ENCODE measurements at places on chromosomes 4 and X.
A peak's percentile ranks its signal among the peaks of the same experiment; 100 is the strongest.

GRCh38 chr4:53453385-53453784 lies 75.9 kb downstream of the FIP1L1 start:
- DNase-seq: no peak

GRCh38 chr4:176837169-176837895 lies 44.6 kb upstream of the VEGFC start:
- no peak for DNase-seq

- DNase-seq: no peak
Observed at GRCh38 chr4:153261914-153262313, 57.7 kb downstream of the TRIM2 start.

- no peak for DNase-seq
Observed at GRCh38 chr4:47510506-47511143, 25.6 kb downstream of the ATP10D start.

DNA sequence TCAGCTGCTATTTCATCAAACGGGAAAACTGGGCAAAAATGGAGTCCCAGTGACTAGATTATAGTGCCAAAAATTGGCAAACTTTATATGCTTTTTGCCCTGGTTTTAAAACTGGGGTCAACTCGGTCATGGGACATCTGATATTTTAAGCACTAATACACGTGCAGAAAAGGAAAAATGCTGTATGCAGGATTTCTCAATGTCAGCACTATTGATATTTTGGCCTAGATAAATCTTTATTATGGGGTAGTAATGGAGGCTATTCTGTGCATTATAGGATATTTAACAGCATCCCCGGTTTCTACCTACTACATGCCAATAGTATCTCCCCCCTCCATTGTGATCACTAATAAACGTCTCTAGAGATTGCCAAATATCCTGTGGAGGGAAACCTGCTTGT lies 870.9 kb upstream of the IGFBP7 start:
- no peak for DNase-seq

DNA sequence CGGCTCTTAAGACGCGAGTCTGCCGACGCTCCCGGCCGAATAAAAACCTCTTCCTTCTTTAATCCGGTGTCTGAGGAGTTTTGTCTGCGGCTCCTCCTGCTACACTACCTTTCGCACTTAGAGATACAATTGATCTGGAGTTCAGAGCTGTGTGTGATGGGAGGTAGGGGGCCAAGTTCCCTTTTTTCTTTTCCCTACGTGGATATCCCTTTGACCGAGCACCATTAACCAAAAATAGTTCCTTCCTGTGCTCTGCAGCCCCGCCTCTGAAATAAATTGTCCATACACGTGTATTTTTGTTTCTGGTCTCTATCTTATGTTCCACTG lies 555 bp upstream of the PGM2 start:
- DNase-seq: peak; percentile 1

DNA sequence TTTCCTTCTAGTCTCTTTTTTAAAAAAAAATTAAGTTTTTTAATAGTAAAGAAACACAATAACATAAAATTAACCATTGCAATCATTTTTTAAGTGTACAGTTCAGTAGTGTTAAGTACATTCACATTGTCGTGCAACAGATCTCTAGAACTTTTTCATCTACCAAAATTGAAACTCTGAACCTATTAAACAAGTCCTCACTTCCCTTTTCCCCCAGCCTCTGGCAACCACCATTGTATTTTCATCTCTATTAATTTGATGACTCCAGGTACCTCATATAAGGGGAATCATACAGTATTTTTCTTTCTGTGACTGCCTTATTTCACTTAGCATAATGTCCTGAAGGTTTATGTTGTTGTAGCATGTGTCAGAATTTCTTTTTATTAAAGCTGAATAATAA lies 31.8 kb downstream of the MSL3 start:
- no peak for DNase-seq

DNA sequence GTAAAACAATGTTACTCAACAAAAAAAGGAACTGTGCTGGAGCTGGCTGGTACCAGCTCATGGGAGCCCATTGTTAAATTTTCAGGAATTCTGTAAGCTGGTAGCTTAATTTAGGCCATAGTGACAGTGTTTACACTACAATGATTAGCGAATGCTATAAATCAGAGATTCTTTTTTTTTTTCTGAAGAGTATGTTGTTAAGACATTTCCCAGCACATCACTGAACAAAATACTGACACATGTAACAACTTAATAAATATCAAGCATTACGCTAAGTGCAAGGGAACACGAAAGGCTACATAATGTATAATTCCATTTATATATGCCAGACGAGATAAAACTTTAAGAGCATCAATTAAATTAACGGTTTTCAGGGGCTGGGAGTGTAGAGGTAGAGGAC lies 4.4 kb downstream of the WDFY3 start:
- DNase-seq: no peak

DNA sequence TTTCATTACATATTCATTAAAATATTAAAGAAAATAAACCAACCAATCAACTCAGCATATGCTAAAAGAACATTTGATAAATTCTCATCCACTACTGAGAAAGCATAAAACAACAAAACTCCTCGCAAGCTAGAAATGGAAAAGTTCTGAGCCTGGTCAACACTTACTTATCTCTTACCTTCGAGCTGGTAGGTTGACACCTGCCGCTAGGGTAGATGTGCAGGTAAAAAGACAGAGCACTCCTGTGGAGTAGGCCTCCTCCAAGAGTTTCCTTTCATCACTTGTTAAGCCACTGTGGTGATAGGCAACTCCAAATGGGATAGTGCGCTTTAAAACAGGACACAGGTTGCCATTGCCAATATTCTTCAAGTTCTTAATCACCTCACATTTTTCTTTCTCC lies 18.9 kb downstream of the HELQ start:
- no peak for DNase-seq

DNA sequence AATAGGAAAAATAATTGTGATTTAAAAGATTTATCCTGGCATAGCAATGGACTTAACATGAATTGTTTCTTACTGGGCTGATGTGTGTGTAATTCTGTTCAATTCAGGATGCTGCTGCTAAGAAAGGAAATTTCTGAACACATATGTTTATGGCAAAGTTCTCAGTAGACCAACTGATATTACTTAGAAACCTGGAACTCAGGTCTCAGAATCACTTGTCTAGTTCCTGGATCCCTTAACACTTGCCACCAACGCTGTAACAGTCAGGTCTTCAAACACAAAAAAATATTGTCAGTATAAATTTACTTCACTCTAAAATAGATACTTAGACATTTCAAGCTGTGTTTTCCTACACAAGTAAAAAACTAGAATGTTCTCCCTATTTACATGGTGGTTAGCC lies 5.5 kb downstream of the CASP3 start:
- no peak for DNase-seq

DNA sequence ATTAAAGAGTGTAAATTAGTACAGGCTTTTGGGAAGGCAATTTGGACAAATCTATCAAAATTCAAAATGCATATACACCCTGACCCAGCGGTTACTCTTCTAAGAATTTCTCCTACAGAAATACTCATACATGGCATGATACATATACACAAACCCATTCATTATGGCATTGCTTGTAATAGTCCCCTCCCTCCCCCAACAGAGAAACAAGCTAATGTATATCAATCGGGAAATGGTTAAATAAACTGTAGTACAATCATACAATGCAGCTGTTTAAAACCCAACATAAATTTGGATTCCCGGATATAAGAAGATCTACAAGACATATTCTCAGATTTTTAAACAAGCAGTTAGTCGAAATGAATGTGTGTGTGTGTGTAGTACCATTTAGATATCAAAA lies 808 bp downstream of the HUWE1 start:
- DNase-seq: no peak

- no peak for DNase-seq
Observed at GRCh38 chrX:97482666-97483300, 599.1 kb downstream of the RPA4 start.

- DNase-seq: no peak
Observed at GRCh38 chr4:52956691-52957090, 94.6 kb downstream of the RASL11B start.

- no peak for DNase-seq
Observed at GRCh38 chrX:56798339-56798711, 69.3 kb downstream of the NBDY start.

DNA sequence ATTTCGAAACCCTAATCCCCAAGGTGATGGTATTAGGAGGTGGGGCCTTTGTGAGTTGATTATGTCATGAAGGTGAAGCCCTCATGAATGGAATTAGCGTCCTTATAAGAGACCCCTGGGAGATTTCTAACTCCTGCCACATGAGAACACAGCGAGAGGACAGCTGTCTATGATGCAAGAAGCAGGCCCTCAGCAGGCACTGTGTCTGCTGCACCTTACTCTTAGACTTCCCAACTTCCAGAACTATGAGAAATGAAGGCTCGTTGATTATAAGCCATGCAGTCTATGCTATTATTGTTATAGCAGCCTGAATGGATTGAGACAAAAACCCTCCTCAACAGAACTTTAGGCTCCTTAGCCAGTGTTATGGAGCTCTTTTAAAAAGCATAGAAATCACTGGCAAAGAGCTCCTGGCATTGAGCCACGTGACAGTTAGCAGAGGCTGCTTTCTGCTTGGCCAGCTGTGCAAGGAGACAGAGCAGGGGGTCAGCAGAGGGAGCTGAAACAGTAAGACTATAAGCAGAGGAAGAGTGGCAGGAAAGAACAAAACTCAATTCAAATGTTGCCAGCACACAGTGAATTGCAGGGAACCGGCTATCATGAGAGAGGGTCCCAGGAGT lies 219.2 kb upstream of the FAT1 start:
- no peak for DNase-seq

- DNase-seq: peak; percentile 6
Observed at GRCh38 chr4:120922381-120923206, at the start of gene PRDM5. PRDM5 (minus strand) TSS chr4:120922726; CDS start chr4:120922608, 118 bp downstream.

DNA sequence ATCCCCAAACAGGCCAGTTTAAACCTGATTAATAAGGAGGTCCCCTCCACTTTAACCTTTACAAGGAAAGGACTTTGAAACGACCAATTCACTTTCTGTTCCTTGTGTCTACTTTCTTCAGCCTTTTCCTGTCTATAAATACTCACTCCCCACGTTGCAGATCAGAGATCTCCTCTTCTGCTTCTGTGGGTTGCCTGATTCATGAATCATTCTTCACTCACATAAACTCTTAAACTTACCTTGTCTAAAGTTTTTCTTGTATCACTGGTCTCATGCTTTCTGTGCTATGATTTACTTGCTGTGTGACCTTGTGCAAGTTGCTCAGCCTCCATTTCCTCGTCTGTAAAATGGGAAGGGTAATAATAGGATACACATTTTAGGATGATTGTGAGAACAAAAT lies 236.1 kb downstream of the QDPR start:
- no peak for DNase-seq

GRCh38 chr4:133598779-133599178 lies 449.7 kb downstream of the PCDH10 start:
- DNase-seq: no peak

DNA sequence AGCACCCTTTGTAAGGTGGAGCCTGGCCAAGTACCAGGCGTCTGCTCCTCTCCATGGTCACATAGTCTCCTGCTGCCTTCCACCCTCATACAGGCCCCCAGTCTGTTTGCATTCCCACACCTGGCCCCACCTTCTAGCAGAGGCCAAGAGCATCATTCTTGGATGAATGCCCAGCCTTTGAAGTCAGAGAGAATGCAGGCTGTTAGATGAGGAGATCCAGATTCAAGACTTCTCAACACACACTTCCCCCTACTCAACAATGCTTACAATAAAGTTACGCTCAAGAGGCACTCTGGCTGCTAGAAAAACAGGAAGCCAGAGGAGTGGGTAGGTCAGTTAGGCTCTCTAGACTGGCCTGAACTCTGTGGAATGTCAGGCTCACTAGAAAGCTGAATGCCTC lies 43.3 kb downstream of the SHROOM4 start:
- DNase-seq: no peak

GRCh38 chr4:76272073-76272472 lies 20.6 kb downstream of the FAM47E start:
- DNase-seq: no peak

- no peak for DNase-seq
Observed at GRCh38 chrX:122363112-122363795, 820.8 kb upstream of the GRIA3 start.

Data from activated CD4-positive, alpha-beta T cell treated with anti-CD3 and anti-CD28 coated beads for 4 hours (primary cell).